ENCODE measurements at places on chromosomes 12 and 14.

GRCh38 chr12:117090816-117091711 lies 8.2 kb downstream of the TESC start:
- DNase-seq: no peak

DNA sequence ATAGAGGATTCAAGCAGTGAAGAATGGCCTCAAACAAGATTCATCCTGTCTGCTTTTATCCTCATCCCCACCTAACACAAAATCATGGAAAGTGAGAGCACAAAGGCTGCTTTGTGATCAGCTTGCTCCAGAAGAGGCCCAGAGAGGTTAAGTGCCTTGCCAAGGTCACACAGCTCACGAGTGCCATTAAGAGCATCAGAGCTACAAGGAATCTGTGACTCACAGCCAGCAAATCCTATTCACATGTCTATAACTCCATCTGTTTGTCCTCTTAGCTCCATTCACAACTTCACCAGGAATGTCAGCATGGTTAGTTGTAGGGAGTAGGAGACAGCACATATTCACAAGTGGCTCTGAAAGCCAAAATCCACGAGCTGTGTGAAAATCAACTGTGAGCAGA lies 79.8 kb downstream of the TTC9 start:
- DNase-seq: no peak

GRCh38 chr12:76260390-76260748 lies 87.8 kb downstream of the BBS10 start:
- no peak for DNase-seq

GRCh38 chr14:69644814-69645213 lies 33.4 kb downstream of the SUSD6 start:
- no peak for DNase-seq

- DNase-seq: no peak
Measured at GRCh38 chr12:9052610-9053009, 63.1 kb downstream of the A2M start.

DNA sequence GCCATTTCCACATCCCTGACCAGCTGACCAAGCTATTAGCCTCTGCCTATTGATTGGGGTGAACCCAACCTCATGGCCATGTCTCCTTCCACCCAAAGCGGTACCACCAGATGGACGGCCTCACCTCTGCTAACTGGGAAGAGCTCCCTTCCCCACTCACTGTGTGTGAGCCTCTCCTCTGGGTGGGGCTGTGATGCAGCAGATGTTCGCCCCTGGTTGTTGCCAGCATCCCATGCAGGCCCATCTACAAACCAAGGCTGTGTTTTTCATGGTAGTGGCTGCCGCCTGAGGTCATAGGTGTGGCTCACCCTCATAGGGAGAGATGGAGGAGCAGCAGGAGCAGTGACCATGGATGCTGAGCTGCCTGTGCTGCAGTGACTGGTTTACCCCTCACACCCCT lies 47.6 kb upstream of the RD3L start:
- DNase-seq: no peak

GRCh38 chr12:95803817-95804216 lies 13.3 kb upstream of the NTN4 start:
- DNase-seq: no peak

DNA sequence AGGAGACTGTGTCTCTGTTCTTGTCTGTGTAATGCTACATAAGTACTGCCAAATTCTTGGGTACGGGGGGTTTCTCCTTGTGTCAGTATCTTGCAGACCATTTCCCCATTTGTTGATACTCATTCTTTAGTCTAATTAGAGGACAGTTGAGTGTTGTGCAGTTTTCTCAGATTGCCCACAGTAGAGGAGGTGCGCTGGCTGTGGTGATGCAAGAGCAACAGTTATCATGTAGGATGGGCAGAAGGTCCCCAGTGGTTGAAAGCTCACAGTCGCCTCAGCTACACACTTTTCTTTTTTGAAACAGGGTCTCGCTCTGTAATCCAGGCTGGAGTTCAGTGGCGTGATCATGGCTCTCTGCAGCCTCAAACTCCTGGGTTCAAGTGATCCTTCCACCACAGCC lies 37.8 kb upstream of the ATP2A2 start:
- no peak for DNase-seq

GRCh38 chr12:19129122-19129485 lies 429 bp upstream of the PLEKHA5 start:
- DNase-seq: no peak

- no peak for DNase-seq
Measured at GRCh38 chr12:75439048-75439447, 41.5 kb upstream of the GLIPR1 start.

- no peak for DNase-seq
Measured at GRCh38 chr12:54363618-54364017, 668 bp downstream of the GPR84 start.
